ENCODE measurements at places on chromosomes 1 and 21.

- DNase-seq: no peak
Measured at GRCh38 chr1:103327054-103327719, 198.3 kb upstream of the RNPC3 start.

GRCh38 chr21:45098867-45099266 lies 24.5 kb downstream of the ADARB1 start:
- DNase-seq: no peak

GRCh38 chr1:109304226-109304920 lies 2.4 kb downstream of the MYBPHL start:
- no peak for DNase-seq

DNA sequence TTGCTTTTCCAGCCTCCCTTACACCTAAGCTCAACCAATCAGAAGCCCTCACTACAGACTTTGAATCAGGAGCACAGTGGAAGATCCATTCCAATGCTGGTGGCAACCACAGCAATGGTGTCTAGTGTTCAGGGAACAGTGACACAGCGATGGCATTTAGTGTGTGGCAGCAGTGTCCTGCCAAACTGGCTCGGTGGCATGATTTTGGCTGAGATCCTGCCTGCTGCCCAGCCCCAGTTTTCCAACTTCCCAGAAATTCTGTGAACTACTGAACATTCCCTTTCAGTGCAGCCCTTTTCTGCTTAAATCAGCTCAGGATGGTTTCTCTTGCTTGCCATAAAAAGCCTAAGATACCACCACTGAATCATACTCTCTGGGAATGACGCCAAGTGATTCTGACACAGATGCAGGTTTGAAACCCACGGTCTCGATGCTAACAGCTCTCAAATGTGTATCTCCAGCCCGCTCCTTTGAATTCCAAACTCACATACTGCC lies 8.8 kb downstream of the ASAP3 start:
- no peak for DNase-seq

DNA sequence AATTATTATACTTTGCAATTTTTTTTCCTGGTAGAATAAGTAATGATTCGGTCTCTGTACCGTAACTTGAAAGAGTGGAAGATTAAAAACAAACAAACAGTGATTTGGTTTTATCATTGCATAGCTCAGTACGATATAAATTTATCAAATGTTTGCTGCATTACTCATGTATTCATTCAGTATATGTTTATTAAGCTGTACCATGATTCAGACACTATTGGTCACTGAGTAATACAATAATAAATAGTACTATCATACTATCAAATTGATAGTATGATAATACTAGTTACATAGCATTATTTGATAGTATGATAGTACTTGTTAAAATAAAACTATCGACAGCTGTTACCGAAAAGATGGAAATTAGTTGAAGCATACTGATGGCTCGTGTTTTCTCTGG lies 12.1 kb downstream of the CENPF start:
- DNase-seq: no peak

DNA sequence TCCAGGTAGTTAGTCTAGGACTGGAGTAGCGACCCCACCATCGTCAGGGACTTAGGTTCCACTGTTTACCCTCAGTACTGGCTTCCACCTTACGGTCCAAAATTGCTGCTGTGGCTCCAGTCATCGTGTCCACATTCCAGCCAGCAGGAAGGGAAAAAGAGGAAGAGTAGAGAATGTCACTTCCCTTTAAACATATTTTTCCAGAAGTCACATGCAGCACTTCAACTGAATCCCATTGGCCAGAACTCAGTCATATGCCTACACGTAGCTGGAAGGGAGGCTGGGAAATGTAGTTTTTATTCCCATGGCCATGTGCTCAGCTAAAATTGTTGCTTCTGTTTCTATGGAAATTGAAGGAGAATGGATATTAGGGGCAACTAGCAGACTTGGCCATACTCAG lies 84.1 kb upstream of the SELENON start:
- DNase-seq: no peak

DNA sequence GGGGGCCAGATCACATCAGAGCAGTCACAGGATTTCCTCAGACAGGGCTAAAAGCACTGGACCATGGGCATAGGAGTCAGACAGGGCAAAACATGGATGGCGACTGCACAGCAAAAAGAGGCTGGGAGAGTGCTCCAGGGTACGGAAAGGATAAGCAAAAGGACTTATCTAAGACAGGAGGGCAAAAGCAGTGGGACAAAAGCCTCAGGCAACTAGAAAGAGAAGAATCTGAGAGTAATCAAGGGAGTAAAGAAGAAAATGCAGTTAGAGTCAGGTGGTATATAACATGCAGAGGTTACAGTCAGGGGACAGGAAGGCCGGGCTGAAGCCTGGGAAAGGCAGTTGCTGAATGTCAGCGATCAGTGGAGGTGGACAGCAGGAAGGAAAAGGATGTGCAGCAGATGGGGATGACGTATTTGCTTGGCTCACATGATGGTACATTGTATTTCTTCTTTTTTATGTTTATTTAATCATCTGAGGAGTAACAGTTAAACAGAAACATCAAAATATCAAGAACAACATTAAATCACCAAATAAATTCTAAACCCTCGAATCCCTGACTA lies 63.1 kb upstream of the CNN3 start:
- no peak for DNase-seq

DNA sequence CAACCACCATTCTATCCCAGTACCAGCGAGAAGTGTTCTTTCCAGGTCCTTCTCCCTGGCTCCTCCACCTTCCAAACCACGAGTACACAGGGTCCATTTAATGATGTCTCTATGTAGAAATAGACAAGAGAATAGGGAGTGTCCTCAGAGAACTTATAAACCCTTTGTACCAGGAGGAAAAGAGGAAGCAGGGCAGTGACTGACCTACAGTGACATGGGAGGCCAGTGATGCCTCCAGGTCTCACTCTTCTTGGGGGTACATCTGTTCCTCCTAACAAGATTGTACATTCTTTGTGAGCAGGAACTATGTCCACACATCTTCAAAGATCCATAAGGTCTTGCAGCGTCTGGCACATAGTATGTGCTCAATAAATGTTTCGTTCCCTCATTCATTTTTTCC lies 18.7 kb upstream of the FMOD start:
- DNase-seq: no peak

DNA sequence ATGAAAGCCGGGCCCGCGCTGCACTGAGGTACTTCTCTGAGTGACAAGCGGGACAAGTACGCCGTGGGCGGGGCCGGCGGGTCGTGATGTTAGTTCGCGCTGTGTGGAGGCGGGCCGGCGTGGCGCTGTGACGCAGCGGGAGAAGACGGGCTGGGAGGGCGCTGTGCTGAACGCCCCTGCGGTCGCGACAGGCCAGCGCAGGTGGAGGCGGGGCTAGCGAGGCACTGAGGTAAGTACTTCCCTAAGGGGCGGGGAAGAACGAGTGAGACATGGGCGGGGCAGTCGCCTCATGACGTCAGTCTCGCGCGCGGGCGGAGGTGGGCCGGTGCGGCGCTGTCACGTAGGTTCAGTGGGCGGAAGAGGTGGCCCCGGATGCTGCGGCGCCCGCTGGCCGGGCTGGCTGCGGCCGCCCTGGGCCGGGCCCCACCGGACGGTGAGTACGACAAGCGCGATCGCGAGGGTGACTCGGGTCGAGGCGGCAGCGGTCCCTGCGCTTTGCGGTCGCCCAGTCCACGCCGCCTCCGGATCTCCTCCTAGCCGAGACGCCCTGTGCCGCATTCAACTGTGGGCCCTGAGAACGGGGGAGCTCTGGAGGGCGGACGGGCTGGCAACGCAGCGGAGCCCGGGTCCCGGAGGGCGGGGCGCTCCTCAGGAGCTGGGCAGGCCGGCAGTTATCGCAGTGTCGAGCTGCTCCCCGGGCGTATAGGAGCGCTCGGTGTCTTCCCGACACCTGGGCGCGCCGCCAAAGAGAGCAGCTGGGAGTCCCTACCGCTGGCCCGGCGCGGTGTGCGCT lies at the start of gene GUK1:
Gene GUK1, plus strand, starts transcription at position 349 of the 793 bp plus-strand sequence. Its CDS starts 24 bp downstream, at position 373.
- peak; percentile 100 for DNase-seq

GRCh38 chr1:225737161-225737560 lies 40.5 kb upstream of the SRP9 start:
- DNase-seq: no peak

GRCh38 chr1:59063501-59063900 lies 233.4 kb upstream of the FGGY start:
- no peak for DNase-seq

DNA sequence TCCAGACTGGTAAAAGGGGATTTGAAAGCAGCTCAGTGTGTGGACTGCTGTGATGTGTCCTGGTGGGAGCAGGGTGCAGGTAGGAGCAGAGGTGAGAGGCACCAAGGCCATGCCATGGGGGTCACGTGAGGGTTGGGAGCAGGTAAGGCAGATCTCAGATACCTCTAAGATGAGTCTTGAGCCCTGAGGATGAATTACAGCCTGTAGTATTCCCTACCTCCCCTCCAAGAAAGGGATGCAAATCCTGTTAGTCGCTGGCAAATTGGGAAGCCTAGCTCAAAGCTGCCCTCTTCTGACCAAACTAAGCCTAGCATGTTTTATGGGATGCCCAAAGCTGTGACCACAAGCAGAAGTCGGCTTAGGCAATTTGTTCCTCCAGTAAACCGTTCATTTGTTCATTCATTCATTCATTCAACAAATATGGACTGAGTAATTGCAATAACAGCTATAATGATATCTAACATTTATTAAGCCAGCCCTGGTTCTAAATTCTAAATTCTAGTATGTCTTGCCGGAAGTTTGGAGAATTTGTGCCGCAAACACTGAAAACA lies 3.9 kb upstream of the NUAK2 start:
- peak; percentile 32 for DNase-seq

- no peak for DNase-seq
Measured at GRCh38 chr1:211537253-211537652, 41.7 kb downstream of the SLC30A1 start.

- DNase-seq: no peak
Measured at GRCh38 chr1:236063919-236064673, 794 bp downstream of the NID1 start.

- DNase-seq: peak; percentile 67
Measured at GRCh38 chr1:203267347-203267846, 37.9 kb upstream of the BTG2 start.

- DNase-seq: no peak
Measured at GRCh38 chr21:18741954-18742353, 338.4 kb upstream of the TMPRSS15 start.

- no peak for DNase-seq
Measured at GRCh38 chr1:205585835-205586785, 45.7 kb downstream of the ELK4 start.

DNA sequence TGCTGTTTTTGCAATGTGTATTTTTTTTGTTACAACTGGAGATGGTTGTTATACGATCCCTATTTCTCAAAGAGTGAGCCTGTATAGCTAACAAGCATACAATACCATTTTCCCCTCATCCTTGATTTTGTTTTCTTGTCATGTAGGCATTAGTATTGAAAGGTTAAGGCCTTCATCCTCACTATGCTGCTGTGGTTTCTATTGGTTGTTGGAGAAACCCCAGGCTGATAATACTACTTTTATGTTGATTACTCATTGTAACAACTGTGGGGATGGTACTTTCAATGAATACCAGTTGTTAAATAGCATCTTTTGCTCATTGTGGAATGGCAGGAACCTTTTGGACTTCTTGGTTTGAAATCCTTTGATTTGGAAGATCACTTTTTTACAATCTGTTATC lies 39.0 kb upstream of the MACF1 start:
- DNase-seq: no peak

DNA sequence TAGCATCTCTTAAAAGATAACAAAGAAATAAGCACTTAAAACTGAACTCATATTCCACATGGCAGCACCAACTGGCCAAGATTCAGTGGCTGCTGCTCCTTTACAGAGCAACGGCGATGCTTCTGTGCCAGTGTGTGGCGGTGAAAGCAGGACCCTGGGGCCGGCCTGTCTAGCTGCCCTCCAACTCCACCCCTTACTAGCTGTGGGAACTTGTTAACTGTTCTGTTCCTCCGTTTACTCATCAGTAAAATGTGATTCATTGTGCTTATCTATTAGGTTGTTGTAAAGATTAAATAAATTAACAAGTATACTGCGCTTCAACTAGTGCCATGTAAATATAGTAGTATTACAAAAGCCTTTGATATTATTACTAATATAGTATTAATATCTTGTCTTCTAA lies 133.2 kb downstream of the GDAP2 start:
- no peak for DNase-seq

DNA sequence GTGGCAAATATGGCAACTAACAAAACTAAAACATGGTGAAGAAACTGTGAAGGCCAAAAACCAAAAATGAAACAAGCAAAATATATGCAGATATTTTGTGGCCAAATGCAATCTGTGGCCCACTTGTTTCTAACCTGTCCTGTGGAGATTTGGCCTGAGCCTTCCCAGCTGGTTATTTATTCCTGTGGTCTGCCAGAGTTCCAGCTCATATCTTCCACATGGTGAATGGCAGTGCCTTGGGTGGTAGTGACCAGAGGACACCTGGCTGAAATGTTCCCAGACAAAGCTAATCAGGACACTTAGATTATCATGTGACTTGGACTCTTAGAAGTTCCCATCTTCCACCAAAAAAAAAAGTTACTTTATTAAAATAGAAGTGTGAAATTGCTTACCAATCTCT lies 39.7 kb downstream of the RNASEL start:
- no peak for DNase-seq

DNA sequence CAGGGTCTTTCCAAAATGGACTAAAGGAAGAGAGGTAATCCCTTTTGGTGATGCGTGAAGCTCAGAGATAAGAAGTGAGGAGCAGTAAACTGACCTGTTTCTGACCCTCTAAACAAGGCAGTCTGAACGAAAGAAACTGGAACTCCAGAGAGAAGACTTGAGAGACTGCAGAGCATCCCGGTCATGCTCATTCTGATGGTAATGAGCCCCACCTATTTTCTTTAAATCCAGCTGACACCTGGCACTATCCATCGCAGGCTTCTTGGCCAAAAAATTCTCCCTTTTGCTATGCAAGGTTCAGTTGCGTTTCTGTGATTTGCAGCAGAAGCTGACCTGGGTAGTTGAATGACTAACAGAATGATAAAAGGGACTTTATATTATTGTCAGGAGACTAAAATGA lies 105.9 kb upstream of the KCNK2 start:
- DNase-seq: no peak

GRCh38 chr21:36169470-36170128 lies 13.0 kb downstream of the DOP1B start:
- no peak for DNase-seq

- peak; percentile 31 for DNase-seq
Measured at GRCh38 chr1:243848858-243849420, 1.1 kb downstream of the AKT3 start.

DNA sequence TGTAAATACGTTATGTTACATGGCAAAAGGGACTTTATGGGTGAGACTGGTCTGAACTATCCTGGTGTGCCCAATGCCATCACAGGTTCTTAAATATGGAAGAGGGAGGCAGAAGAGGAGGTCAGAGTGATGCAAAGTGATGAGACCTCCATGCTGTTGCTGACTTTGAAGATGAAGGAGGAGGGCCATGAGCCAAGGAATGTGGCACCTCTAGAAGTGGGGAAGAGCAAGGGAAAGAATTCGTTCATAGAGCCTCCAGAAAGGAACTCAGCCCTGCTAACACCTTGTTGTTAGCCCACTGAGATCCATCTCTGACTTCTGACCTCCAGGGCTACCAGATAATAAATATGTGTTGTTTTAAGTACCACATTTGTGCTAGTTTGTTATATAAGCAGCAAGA lies 462.0 kb downstream of the RPS6KC1 start:
- no peak for DNase-seq

Measured in stimulated activated CD4-positive, alpha-beta T cell treated with anti-CD3 and anti-CD28 coated beads, Interleukin-12 subunit alpha, Interleukin-12 subunit beta, amount 100 ng/mL, for 4 hours (primary cell).